ENCODE measurements at places on chromosomes 3 and 15.

- no peak for DNase-seq
Measured at GRCh38 chr15:72220687-72221086, 10.3 kb downstream of the PKM start.

GRCh38 chr15:58362262-58362922 is 69.4 kb upstream of the LIPC start:
- DNase-seq, result no peak

- no peak for DNase-seq
Measured at GRCh38 chr3:64830681-64831080, 142.9 kb upstream of the ADAMTS9 start.

DNA sequence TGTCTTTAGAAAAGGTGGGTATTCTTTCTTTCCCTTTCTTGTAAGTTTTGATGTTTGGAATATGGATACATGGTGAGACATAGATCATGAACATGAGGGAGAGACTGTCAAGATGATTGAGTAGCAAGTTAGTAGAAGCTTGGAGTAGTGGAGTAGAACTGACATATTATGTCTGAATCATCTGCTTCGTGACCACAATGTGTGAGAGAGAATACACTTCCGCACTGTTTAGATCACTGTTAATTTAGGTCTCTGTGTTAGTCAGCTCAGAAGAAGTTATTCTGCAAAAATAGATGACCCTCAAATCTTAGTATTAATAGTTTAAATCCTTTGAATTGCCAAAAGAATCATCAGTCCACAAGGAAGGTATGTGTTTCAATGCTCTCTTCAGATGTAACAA is 151.0 kb downstream of the OXSM start:
- no peak for DNase-seq

- no peak for DNase-seq
Measured at GRCh38 chr3:72352176-72352575, 496.1 kb downstream of the SHQ1 start.

GRCh38 chr15:66388576-66388975 is 1.9 kb downstream of the MAP2K1 start:
- DNase-seq, result no peak

DNA sequence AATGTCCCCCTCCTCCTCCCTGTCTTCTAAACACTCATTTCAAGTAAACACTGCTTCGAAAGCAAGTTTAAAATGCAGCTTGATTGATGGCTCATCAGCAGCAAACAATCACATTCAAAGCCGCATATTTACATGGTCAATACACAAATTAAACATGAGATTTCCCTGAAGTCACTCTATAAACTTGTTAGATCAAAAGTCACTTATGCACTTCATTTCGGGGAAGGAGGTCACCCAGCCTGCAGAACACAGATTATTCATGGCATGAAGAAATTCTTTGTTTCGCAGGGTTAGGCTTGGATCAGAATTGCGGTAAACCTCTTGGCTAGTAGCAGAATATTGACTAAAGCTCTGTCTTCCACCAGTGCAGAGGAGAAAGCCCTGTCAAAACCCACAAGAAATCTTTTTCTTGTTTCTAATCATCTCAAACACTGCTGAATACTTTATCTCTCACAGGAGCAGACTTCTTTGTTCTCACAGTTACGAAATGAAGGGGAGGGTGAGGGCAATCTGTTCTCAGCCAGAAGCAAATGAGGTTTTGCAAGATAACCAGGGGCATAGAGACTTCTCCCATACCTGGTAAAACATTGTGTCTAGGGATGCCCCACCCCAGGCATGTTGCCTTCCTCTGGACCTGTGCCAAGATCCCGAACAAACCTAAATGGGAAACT is 133.3 kb upstream of the CHL1 start:
- no peak for DNase-seq

- no peak for DNase-seq
Measured at GRCh38 chr15:88745696-88746095, 57.5 kb upstream of the ACAN start.

- no peak for DNase-seq
Measured at GRCh38 chr3:189967254-189967865, 153.3 kb downstream of the P3H2 start.

DNA sequence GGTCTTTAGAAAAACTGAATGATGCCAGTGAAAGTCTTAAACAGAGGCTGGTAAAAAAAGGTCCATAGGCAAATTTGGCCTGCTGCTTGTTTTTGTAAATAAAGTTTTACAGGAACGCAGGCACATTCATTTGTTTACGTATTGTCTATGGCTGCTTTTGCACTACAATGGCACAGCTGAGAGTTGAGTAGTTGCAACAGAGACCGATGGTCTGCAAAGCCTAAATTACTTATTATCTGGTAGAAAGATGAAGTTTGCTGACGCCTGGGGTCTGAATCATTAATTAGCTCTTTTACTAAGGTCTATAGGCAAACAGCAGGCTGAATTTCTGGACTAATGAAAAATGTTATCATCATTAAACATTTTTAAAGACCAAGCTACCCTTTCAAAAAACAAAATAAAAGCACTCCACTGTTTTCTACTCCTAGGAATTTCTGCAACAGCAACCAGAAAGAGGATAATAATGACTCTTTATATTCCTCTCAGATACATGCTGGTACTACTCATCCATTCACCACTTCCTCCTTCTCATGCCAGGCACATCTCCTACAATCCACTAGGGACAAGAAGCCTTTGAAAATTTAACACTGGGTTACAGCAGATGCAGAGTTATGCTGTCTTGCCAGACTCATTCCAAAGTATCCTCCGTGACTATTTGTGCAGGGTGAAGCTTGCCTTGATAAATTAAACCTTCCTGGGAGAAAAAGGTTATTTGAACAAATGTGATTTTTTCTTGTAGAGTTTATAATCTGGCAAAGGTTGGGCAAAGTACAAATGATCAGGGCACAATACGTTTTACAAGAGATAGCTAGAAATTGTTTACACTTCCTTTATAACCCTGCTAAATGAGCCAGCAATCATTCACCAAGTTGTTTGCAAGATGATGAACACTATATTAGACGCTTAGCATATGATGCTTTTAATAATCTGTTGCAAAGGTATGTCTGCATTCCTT is 6.0 kb downstream of the GATM start:
- DNase-seq, result no peak

Measured in activated CD8-positive, alpha-beta memory T cell treated with anti-CD3 and anti-CD28 coated beads for 1 hour (primary cell).